ENCODE measurements at places on chromosomes 5 and 9.

GRCh38 chr5:29037716-29038115 is 1999.3 kb upstream of the CDH9 start:
- DNase-seq = no peak
- H3K27me3 ChIP-seq = no peaks in the 10 kb centered on the region
- H3K36me3 ChIP-seq = no peaks in the 10 kb centered on the region
- no peak overlapping the region for H3K27ac ChIP-seq

DNA sequence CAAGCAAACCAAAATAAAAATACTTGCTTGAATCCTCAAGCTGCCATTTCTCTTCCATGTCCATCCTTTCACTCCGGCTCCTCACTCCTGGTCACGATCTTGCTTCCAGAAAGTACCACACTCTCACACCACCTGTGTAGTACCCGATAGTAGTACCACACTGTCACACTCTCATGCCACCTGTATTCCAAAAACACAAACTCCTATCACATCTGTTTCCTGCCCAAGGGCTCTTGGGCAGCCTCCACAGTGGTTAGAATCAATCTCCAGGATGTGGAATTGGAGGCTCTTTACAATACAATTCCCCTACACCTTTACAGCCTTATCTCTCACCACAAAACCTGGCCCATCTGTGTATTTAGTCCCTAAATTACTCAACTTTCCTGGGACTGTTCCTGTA is 130.6 kb downstream of the GNAQ start:
- peaks cover 4% of the 10 kb centered on the region for H3K36me3 ChIP-seq
- no peak overlapping the region for H3K4me3 ChIP-seq
- H3K27me3 ChIP-seq = no peaks in the 10 kb centered on the region
- DNase-seq = no peak

GRCh38 chr9:123119566-123119965 is 86.1 kb downstream of the GPR21 start:
- H3K4me3 ChIP-seq = no peak overlapping the region
- no peak overlapping the region for H3K27ac ChIP-seq
- H3K4me1 ChIP-seq = no peaks in the 10 kb centered on the region
- H3K36me3 ChIP-seq = no peaks in the 10 kb centered on the region
- no peaks in the 10 kb centered on the region for H3K27me3 ChIP-seq

GRCh38 chr5:150183436-150183835 is 6.4 kb upstream of the SLC6A7 start:
- H3K4me1 ChIP-seq = no peaks in the 10 kb centered on the region
- H3K27me3 ChIP-seq = peaks cover 9% of the 10 kb centered on the region
- H3K36me3 ChIP-seq = no peaks in the 10 kb centered on the region
- H3K4me3 ChIP-seq = no peak overlapping the region
- H3K27ac ChIP-seq = no peak overlapping the region

DNA sequence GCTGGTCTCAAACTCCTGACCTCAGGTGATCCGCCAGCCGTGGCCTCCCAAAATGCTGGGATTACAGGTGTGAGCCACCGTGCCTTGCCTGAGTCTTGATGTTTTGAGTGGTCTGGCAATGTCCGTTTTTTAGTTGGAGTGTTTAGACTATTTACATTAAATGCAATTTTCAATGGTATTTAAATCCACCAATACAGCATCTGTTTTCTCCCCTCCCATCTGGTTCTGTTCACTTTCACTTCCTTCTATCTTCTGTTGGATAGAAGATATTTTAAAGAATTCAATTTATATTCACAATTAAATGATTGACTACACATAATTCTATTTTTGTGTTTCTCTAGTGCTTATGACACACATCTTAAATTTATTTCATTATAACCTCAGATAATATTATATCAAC is 26.0 kb upstream of the PCAT7 start:
- no peak for DNase-seq
- H3K4me3 ChIP-seq = no peak overlapping the region
- peaks cover 6% of the 10 kb centered on the region for H3K27me3 ChIP-seq
- H3K4me1 ChIP-seq = no peaks in the 10 kb centered on the region

DNA sequence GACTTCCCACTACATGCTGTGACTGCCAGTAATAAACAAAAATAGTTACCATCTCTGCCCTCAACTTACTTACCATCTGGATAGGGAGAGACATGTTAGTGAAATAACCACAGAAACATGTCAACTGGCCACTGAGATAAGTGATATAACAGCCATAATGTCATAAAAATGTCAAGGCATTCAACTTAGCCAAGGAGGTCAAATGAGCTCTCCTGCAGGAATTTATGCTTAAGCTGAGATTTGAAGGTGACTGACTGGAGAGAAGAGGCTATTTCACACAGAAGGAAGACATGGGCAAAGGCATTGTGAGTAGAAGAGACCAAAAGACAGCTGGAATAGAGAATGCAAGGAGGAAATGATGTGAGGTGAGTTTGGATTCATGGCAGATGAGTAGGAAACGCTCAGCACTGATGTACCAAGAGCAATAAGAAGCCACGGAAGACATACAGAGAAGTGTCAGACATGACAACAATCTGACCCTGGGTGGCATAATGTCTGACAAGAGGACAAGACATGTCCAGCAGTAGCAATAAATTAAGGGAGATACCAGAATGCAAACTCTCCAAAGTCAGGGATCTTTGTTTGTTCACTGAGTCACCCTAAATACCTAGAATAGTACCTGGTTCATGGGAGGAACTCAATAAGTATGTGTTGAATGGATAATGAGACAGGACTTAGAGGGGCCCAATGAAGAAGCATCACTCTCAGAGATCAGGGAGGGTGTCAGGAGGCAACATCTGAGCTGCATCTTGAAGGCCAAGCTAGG is 318.8 kb downstream of the ACTL7B start:
- H3K27me3 ChIP-seq = no peaks in the 10 kb centered on the region
- no peaks in the 10 kb centered on the region for H3K36me3 ChIP-seq
- DNase-seq = no peak
- no peak overlapping the region for H3K4me3 ChIP-seq
- H3K4me1 ChIP-seq = no peaks in the 10 kb centered on the region

DNA sequence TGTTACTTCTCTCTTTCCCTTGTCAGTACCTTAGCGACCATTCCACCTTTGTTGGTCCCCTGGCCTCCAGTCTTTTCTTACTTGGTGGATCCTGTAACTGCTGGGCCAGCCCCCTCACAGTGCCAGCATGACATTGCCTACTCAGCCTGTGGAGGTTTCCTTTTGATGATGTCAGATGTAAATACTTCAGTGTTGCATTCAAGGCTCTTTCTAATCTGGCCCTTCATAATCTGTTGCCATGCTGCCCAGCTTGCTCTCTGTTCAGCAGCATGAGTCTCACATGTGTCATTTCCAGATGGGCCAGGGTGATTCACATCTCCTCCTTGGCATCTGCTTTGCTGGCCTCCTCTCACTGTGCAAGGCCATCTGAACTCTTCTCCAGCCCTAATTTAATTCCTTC is 57.1 kb downstream of the MAST4 start:
- no peaks in the 10 kb centered on the region for H3K36me3 ChIP-seq
- H3K27me3 ChIP-seq = peaks cover 9% of the 10 kb centered on the region
- H3K4me3 ChIP-seq = no peak overlapping the region
- H3K27ac ChIP-seq = no peak overlapping the region
- peaks cover 6% of the 10 kb centered on the region for H3K4me1 ChIP-seq

GRCh38 chr5:109413458-109413857 is 3.7 kb upstream of the PJA2 start:
- no peak for DNase-seq
- no peak overlapping the region for H3K4me3 ChIP-seq
- H3K27me3 ChIP-seq = no peaks in the 10 kb centered on the region
- H3K27ac ChIP-seq = no peak overlapping the region

- H3K27ac ChIP-seq = peak overlapping the region; percentile 100
- H3K27me3 ChIP-seq = no peaks in the 10 kb centered on the region
- peak overlapping the region; percentile 75 for H3K4me3 ChIP-seq
- peak; percentile 70 for DNase-seq
Observed at GRCh38 chr9:120892748-120893610, 16.0 kb upstream of the PHF19 start.

DNA sequence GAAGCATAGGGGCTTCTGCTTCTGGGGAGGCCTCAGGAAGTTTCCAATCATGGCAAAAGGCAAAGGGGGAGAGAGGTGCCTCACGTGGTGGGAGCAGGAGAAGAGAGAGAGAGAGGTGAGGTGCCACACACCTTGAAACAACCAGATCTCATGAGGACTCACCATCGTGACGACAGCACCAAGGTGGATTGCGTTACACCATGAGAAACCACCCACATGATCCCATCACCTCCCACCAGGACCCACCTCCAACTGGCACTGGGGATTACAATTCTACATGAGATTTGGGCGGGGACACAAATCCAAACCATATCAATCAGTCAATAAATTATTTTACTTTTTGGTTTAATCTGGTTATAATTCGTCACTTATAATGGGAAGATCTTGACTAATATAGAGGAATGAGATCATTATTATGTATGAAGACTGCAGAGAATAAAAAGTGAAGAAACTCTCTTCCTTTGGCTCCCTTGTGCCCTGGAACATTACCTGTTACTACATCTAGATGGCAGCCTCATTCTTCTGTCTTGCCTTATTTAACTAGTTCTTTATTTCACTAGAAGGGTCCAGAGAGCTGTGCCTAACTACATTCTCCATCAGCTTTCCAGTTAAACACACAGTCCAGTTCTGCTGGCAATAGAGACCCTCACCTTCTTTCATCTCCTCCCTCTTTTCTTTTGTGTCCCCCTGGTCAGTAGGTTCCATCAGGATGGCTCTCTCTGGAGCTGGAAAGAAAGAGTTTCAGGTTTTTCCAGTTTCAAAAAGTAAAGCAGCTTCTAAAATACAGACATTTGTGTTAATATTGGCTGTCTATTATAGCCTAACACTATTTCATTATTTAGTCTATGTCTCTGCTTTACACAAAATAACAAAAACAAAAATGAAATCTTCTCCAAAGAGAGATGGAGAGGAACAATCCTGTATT is 21.7 kb upstream of the SPINK7 start:
- H3K36me3 ChIP-seq = no peaks in the 10 kb centered on the region
- no peaks in the 10 kb centered on the region for H3K4me1 ChIP-seq
- H3K27ac ChIP-seq = no peak overlapping the region
- H3K4me3 ChIP-seq = no peak overlapping the region
- H3K27me3 ChIP-seq = no peaks in the 10 kb centered on the region
